Stimulated activated CD4-positive, alpha-beta T cell treated with anti-CD3 and anti-CD28 coated beads, Interleukin-1b, Interleukin-23, amount 100 ng/mL, for 24 hours (primary cell): ENCODE measurements at places on chromosomes 16 and 17.

DNA sequence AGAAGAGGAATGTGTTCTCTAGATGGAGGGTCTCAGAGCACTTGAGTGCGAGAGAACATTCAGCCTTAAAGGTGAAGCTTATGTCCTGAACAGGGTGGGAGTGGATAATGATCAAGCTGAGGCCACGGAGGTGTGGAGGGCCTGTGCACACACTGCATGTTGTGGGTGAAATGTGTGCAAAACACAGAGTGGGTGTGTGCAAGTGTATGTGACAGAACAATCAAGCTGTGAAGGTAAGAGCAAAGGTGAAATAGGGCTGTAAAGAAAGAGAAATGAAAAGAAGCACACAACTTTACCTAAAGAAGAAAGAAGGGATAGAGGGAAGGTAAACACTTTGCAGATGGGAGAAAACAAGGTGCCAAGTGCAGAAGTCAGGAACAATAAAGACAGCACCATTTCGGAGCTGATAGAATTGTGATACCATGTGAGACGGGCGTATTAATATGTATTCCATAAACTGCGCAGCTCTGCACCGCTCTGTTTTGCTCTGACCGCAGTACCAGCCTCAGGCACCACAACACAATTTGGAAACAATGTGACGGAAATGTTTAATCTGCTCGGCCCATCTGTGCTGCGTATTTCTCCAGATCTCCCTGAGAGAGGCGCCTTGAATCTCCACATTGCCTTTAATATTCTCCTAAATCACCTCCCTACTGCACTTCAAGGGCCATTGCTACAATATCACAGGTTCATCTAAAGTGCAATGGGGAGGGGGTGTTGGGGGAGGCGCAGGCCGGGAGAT lies 40.6 kb downstream of the SNX11 start:
- DNase-seq: no peak

DNA sequence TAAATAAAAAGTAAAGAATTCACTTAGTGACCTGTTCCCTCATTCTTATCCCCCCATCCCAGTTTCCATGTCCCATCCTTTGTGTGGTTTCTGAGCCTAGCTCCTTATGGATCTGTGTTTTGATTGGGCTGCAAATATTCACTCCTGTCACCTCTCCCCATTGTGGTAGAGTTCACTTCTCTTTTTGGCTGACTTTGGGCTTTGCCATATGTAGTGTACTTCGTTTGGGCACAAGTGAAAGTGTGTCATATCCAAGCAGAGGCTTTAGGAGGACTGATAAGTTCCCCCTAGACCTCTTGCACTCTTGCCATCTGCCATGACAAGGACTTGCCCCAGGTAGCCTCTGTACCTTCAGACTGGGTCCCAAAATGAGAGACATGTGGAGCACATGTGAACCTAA lies 13.0 kb upstream of the DHRS7B start:
- DNase-seq: no peak

- no peak for DNase-seq
Measured at GRCh38 chr17:9206741-9207332, 185.5 kb downstream of the NTN1 start.

DNA sequence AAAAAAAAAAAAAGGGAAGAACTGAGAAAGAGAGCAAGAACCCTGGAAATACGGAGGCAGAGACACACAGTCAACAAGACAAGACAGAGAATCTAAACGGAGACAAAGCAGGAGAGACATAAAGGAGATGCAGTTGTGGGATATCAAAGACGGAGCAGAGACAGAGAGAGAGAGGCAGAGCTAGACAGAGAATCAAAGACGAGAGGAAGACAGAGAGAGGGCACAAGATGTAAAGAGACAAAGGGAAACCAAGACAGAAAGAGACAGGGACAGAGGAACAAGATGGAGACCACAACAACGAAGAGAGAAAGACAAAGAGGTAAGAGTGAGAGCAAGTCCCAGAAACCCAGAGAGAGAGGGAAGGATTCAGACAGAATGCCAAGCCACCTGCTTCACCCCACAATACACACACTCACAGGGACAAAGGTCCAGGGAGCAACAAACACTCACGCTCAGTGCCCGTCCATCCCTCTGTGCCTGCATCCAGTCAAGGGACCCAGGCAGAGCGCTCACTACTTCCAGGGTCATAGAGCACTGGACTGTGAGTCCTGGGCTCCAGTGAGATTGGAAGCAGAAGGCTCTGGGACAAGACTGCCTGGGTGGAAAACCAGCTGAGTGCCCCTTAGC lies 88.9 kb downstream of the C16orf78 start:
- no peak for DNase-seq

- DNase-seq: no peak
Measured at GRCh38 chr16:84246679-84247077, 6.9 kb upstream of the KCNG4 start.

DNA sequence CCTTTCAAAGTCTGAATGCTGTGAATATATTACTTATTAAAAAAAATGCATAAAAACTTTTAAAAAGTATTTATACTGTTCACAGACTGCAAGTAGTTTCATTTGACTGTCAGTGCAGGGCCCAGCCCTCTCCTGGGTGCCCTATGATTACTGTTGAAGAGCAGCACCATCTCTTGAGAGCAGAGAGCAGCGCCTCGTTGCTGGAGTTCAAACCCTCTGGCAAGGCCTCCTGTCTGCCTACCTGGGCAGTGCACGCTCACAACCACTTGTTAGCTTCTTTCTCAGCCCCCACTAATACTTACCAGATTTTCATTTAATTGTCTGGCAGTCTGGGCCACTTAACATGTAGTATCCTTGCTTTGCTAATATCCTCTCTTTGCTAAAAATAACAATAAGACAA lies 233.4 kb downstream of the PHKB start:
- no peak for DNase-seq

GRCh38 chr16:28607116-28607623 lies 2.7 kb downstream of the SULT1A1 start:
- DNase-seq: no peak
